ENCODE measurements at places on chromosomes 12 and 14. TPM values are rescaled to one million over a fixed set of nuclear protein-coding genes. Genes with fewer than 3 reads are reported as not detected.

Gene ZDHHC22
- total RNA-seq, result not detected

Gene CALM1
- 952 TPM for total RNA-seq

Gene RBP5
- total RNA-seq, result not detected

Gene PNMA1
- total RNA-seq, result 45.3 TPM

Gene AQP2
- total RNA-seq, result not detected

Gene P2RX2
- total RNA-seq, result not detected

Gene KRT83
- not detected for total RNA-seq

Gene ADAMTS20
- not detected for total RNA-seq

Gene STYK1
- total RNA-seq, result 0.20 TPM

Gene GABARAPL1
- total RNA-seq, result 46.7 TPM

Gene AP5M1
- 56.9 TPM for total RNA-seq

Gene VRK1
- 28.6 TPM for total RNA-seq

Gene LUM
- 0.46 TPM for total RNA-seq

Gene CISTR
- total RNA-seq, result not detected

- DNase-seq, result no peak
These were observed 1.8 kb downstream of the MSRB3 start for GRCh38 chr12:65280306-65280705.

GRCh38 chr12:96354326-96354725 lies 45.9 kb downstream of the CDK17 start:
- DNase-seq, result no peak

- DNase-seq, result no peak
These were observed 197.7 kb upstream of the CCDC196 start for GRCh38 chr14:66288511-66288910.

GRCh38 chr12:11729439-11730150 lies 80.1 kb downstream of the ETV6 start:
- no peak for DNase-seq

DNA sequence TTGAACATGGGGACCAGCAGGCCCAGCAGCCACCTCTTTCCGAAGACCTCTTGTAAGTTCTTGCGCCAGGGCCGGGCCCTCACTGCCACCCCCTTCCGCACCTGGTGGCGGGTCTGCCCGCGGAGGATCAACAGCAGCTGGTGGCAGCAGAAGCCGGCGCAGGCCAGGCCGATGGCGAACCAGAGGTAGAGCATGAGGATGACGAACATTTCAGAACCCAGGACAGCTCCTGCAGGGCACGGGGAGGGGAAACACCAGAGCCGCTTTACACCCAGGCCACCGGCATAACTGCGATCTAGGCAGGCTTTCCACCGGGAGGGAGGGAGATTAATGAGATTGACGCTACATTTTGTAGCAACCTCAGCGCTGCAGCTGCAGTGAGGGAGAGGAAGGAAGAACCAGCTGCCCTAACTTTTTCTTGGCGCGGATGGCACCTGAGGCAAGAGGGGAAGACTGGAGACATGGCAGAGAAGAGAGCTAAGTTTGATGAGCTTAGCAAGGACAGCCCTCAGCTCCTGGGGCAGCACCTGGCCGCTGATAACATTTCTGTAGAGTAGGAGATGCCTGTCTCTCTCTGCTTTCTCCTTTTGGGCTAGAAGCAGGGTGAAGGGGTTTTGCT lies 7.8 kb downstream of the ZDHHC22 start:
- DNase-seq, result peak; percentile 29

- peak; percentile 27 for DNase-seq
These were observed 131.8 kb upstream of the KRAS start for GRCh38 chr12:25382311-25383106.

DNA sequence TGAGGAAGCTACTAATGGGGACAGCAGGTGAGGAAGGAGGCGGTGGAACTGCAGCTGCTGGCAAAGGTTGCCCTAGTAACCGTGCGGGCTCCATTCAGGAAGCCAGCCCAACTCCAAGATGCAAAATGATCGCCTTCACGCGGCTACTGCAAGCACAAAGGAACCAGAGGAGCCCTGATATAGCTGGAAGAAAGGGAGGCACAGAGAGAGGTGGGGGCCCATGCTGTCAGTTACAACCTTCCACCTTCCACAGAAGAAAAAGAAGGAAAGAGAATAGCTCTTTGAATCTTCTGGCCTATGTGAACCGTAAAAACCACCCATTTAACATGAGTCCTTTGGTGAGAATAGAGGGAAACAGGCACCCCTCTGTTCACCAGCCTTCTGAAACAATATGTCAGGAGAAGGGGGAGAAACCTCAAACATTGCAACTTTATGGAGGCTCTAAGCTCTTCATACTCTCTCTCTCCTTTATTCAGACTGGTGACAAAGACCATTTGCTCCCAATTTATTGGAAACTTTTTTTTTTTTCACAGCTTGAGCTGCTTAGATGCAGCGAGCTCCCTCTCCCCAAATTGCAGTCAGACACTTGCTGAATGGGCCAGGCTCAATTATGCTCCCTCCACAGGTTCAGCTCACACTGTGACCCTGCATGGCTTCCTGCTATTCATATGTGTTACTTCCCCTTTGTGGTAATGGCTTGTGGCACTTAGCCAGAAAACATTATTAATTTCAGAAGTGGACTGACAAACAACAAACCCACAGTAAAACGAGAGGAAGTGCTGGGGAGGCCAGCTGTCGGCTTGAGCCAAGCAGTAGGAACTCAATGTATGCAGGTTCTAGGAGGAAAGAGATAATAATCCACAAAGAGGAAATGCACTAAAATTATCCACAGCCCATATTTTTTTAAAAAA lies 6.2 kb downstream of the DUSP6 start:
- peak; percentile 11 for DNase-seq

GRCh38 chr12:115920395-115921183 lies 356.9 kb downstream of the MED13L start:
- no peak for DNase-seq

GRCh38 chr12:26890784-26891183 lies 47.0 kb downstream of the INTS13 start:
- DNase-seq, result no peak

DNA sequence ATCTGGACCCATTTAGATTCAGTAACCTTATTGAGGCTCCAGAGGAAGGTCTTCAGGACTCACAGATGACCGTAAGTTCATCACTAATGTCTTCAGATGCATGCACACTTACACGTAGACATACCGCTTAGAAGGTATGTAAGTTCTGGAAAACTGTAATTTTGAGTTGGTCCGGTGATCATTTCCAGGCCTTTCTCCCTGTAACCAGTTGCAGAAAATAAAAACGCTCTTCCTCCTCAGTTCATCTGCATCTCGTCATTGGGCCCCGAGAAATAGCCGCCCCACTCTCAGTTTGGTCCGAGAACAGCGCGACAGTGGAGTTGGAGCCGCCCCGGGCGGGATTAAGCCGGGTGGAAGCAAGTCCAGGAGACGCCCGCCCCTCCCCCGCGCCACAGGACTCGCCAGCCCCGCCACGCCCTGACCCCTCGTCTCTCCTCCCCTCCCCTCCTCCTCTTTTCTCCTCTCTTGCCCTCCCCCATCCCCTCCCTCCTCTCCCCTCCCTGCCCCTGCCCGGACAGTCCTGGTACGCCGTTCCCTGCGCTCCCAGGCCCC lies 83.7 kb downstream of the TNFAIP2 start:
- no peak for DNase-seq

GRCh38 chr12:90254796-90255195 lies 546.2 kb upstream of the ATP2B1 start:
- DNase-seq, result no peak

GRCh38 chr14:104795781-104796686 lies 486 bp upstream of the AKT1 start:
- peak; percentile 49 for DNase-seq

Data from T-cell (primary cell).